Stimulated activated CD4-positive, alpha-beta T cell treated with anti-CD3 and anti-CD28 coated beads, Interleukin-1b, Interleukin-23, amount 100 ng/mL, for 48 hours (primary cell): ENCODE measurements at places on chromosomes 5 and 9.

DNA sequence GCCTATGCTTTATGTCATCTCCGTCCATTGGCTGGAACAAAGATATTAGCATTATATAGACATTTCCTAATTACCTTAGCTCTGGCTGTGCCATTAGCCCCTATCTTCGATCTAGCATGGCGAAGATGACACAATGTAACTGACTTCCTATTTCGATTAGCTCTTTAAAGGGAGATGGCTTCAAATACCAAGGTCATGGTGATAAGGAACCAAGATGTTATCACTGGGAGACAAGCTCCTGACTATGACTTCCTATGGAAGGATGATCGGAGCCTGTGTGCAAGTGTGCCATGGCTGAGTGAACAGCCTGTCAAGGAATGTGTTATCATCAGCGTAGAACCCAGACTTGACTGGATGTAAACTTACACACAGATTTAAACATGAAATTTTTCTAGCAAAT lies 602.1 kb downstream of the PSAT1 start:
- no peak for DNase-seq

DNA sequence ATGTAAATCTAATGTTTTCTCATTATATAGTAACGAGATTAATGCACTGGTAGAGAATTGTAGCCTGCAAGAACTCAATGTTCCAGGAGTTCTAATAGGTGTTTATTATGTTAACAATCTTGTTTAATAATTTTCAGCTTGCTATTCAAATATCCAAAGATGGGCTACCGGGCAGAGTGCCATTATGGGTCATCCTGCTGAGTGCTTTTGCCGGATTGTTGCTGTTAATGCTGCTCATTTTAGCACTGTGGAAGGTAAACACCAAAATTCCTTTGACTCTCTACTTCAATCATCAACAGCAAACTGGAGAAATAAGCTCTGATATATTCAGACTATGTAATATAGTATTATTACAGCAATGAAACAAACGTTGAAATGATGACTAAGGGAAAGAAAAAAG lies 41.9 kb upstream of the ITGA2 start:
- DNase-seq, result no peak

GRCh38 chr9:136990242-136990911 lies 1.8 kb upstream of the PAXX start:
- no peak for DNase-seq

- no peak for DNase-seq
Observed at GRCh38 chr5:37940931-37941623, 101.2 kb upstream of the GDNF start.

DNA sequence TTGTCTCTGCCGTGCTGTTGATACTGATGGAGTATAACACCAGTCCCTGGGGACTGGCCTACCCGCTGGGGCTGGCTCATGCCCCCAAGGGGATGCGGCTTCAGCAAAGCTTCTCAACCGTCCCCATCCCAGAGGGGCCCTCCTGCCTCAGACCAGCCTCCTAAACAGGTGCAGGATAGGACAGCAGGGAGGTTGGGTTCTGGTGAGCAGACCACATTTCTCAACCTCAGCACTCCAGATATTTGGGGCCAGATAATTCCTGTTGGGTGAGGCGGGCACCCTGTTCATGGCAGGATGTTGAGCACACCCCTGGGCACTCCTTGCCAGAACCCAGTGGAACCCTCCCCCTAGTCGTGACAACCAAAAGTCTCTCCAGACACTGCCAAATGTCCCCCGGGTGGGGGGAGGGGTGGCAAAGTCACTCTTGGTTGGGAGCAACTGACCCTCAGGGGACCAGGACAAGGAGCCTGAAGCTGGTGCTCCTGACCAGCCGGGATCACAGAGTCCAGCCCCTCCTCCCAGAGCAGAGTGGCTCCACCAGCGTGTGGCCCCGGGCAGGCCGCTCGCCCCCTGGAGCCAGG lies 107.8 kb downstream of the ZNF354C start:
- no peak for DNase-seq

- no peak for DNase-seq
Observed at GRCh38 chr5:165508286-165508685, 2002.9 kb downstream of the MAT2B start.

GRCh38 chr5:136192015-136192525 lies 892 bp downstream of the SMIM32 start:
- no peak for DNase-seq

DNA sequence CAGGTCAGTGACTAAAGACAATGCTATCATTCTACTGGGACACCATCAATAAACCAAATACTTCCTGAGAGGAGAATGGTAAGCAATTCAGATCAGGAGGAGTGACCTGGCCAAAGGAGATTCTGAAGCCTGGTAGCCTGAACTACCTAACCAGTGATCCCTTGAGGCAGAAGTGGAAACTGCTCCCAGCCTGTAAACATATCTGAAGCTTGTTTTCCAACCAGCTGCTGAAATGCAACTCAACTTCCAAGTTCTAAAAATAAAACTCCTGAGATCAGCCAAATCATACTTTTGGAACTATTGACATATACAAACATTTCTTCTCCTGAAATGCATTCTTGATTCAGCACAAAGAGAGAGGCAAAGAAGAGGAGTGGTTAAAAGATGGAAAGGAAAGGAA lies 204.1 kb downstream of the EBF1 start:
- no peak for DNase-seq

DNA sequence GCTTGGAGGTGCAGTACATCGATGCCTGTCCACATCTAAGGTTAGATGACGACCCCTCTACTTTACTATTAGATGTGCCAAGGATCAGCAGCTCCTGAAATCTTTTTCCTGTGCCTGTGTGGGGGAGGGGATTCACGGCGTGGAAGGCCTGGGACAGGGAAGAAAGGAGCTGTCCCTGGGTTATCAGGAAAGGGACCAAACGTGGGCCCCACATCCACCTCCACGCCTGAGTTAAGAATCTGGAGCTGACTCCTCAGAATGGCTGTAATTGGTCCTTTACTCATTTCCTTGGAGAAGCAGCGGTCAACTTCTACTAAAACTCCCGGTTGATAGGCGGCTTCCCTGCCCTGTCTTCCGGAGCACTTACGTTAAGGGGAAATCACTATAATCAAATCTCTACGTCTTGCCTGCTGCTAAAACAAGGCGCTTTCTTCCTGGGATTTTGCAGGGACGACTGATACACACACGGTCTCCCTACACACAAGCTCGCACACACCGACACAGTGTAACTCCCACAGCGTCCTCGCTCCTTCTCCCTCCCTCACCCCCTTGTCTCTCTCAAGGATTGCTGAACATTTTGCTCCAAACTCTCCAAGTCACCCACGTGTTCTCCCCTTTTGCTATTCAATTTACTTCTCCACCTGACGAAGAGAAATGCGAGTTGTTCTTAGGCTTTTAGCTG lies 1.4 kb downstream of the PDE4D start:
- no peak for DNase-seq

GRCh38 chr5:165521816-165522610 lies 2016.6 kb downstream of the MAT2B start:
- no peak for DNase-seq

GRCh38 chr9:70113403-70114022 lies 69.9 kb downstream of the MAMDC2 start:
- DNase-seq, result no peak

DNA sequence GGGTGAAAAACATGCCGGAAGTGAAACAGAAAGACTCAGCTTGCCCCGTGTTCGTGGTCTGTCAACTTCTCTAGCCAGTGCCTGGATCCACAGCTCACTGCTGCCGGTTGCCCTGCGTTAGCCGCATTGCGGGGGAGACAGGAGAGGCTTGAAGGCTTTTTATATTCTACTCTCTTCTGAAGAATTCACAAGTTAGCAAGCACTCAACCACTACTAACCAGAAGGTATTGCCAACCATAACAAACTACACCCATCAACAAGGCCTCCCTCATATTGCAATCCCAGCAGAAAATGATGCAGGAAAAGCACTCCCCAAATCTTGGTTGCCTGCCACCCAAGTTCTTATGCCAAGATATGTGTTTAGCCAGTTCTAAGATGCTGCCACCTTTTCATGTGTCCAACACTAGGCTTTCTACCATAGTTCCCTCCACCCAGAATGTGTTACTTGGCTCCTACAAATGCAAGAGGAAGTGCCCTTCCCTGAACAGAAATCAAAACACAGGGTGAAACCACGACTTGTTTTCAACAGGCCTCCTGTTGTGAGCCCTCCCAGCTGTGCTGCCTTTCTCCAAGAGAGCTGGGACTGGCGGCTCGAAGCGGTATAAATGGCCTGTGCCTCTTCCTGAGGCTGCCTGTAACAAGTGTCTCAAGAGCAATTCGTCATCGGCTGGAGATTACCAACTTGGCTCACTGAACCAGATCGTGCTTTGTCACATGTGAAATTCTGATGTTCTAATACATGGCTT lies 129.0 kb downstream of the SNX18 start:
- DNase-seq, result peak; percentile 73

GRCh38 chr5:74866596-74867162 lies 492 bp upstream of the FAM169A start:
- DNase-seq, result no peak

- DNase-seq, result no peak
Observed at GRCh38 chr9:23635276-23635675, 190.8 kb downstream of the ELAVL2 start.

- no peak for DNase-seq
Observed at GRCh38 chr5:142784401-142784955, 14.3 kb downstream of the ARHGAP26 start.

DNA sequence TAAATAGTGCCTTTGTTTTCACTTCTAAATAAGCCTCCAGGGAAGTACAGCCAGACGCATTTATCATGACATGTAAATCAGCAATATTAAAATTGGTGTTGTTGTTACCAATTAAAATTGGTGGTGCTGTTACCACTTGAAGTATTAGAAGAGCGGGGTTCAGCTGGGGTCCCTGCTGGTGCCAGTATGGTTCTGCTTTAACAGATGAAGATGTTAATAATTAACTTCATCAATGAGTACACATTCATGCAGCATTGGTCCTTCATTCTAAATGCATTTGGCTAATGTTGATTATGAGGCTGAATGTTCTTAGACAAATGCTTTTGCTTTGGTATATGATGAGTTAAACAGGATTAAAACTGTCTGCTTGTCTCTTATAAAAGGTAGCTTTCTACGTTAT lies 67.6 kb upstream of the TMC1 start:
- no peak for DNase-seq

GRCh38 chr9:124800306-124801259 lies 23.6 kb downstream of the OLFML2A start:
- no peak for DNase-seq

DNA sequence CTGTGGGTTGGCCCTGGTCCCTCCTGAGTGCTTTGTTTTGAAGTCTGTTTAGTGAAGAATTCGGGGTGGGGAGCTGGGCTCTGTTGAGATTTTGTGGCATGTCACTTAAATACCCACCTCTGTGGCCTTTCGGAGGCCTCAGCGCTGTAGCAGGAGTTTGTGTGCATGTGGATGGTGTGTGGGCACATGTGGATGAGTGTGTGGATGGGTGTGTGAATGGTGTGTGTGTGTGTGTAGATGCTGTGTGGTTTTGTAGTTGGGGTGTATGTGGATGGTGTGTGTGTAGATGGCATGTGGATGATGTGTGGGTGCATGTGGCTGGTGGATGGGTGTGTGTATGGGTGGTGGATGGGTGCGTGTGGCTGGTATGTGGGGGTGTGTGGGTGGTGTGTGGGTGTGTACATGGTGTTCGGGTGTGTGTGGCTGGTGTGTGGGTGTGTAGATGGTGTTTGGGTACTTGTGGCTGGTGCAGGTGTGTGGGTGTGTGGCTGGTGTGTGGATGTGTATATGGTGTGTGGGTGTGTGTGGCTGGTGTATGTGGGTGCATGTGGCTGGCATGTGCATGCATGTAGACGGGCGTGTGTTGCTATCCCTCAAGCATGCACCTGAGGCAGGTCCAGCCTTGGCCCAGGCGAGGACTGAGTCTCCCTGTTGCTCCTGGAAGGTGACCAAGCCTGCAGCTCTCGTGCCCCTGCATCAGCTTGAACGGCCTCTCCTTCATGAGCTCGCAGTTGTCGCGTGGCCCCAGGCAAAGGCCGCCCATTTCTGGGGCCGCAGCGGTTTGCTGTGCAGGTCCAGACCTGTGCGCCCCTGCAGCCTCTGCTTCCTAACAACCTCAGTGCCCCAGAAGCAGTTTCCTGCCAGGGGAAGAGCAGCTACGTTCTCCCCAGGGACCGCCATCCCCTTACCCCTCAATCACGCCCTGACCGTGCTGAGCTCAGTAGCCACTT lies 54.0 kb upstream of the FCN2 start:
- DNase-seq, result no peak

DNA sequence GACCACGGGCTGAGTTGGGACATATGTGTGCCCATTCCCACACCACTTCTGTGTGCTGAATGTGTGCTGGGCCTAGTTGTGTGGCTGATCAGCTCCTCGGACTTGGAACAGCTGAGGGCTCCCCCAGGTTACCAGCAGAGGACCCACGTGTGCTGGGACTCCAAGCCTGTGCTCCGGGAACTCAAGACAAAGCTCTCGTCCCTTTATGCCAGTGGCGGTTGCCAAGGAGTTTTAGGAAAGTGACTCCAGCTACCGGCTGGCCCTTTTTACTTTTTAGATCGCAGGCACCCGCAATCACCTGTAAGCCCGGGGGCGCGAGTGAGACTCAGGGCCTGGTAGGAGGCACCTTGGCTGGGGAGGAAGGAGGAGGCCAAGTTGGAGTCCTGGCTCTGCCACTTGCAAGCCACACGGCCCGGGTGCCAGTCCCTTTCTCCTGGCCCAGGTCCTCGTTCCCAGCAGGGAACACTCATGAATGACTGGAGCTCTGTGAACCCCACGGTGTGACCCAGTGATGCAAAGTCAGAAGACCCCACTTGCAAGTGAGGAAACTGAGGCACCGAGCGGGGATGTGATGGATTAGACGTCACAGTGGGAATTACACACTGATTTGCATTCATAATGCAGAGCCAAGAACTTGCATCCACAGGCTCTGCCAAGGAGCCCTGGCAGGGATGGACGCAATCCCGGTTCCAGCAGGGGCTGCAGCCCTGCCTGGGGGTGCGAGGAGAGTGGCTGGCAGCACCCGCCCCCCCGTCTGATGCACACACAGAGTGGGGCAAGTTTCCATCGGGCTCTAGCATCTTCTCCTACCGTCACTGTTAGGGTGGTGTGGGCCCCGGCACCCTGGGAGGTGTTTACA lies 26.9 kb downstream of the CRB2 start:
- no peak for DNase-seq

- peak; percentile 58 for DNase-seq
Observed at GRCh38 chr5:54868511-54869483, 116.6 kb downstream of the ESM1 start.

- no peak for DNase-seq
Observed at GRCh38 chr9:70760228-70760627, 345.8 kb upstream of the KLF9 start.

- no peak for DNase-seq
Observed at GRCh38 chr9:6414247-6414641, 1.2 kb downstream of the UHRF2 start.

GRCh38 chr5:128271859-128272464 lies 188.4 kb downstream of the SLC12A2 start:
- DNase-seq, result no peak

DNA sequence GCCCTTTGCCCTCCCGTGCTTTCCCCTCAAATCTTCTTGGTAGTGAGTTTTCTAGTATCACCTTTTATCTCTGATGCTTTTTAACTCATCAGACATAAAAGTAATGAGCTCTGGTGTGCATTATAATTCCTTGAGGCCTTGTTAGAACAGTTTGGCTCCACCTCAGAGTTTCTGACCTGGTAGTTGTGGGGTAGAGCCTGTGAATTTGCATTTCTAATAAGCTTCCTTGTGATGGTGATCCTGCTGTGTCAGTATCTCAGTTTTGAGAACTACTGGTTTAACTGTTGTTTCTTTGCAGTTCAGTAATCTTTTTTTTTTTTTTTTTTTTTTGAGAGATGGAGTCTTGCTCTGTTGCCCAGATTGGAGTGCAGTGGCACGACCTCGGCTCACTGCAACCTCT lies 31.1 kb downstream of the UBE2D2 start:
- DNase-seq, result no peak
